Vein endothelial cell (primary cell): ENCODE measurements at places on chromosomes 5 and 9. TPM values are rescaled to one million over a fixed set of nuclear protein-coding genes. Genes with fewer than 3 reads are reported as not detected.

NR2F1-AS1 gene
- total RNA-seq, result 16.4 and 18.3 TPM in 2 replicates

FBN2 gene
- total RNA-seq, result 2.4 and 5.9 TPM in 2 replicates

SPEF2 gene
- total RNA-seq, result 0.98 and 1.3 TPM in 2 replicates

TEK gene
- 89.3 and 139 TPM in 2 replicates for total RNA-seq

SCAMP1 gene
- 45.1 and 45.9 TPM in 2 replicates for total RNA-seq

PCDHGB7 gene
- 10.9 and 15.7 TPM in 2 replicates for total RNA-seq

BTNL3 gene
- total RNA-seq, result not detected in 2 replicates

TMEM252 gene
- total RNA-seq, result not detected in 2 replicates

PIP5KL1 gene
- 0.29 and 0.65 TPM in 2 replicates for total RNA-seq

RETREG1 gene
- total RNA-seq, result 0.10 TPM in 1 of 2 replicates, not detected in the other

CD14 gene
- 0.57 TPM in 1 of 2 replicates, not detected in the other for total RNA-seq

C9 gene
- 0.29 TPM in 1 of 2 replicates, not detected in the other for total RNA-seq

CDKN2A gene
- total RNA-seq, result 10.0 and 18.0 TPM in 2 replicates

ZNF366 gene
- total RNA-seq, result 3.6 and 18.2 TPM in 2 replicates

BRINP1 gene
- total RNA-seq, result 0.19 TPM in 1 of 2 replicates, not detected in the other

SLC45A2 gene
- total RNA-seq, result 0.10 TPM in 1 of 2 replicates, not detected in the other

NXNL2 gene
- not detected in 2 replicates for total RNA-seq

SLC46A2 gene
- not detected in 2 replicates for total RNA-seq
